ENCODE measurements at places on chromosomes 4 and X. TPM values are rescaled to one million over a fixed set of nuclear protein-coding genes. Genes with fewer than 3 reads are reported as not detected.
A peak's percentile ranks its signal among the peaks of the same experiment; 100 is the strongest.

SLC10A6 gene
- 12.0 TPM for total RNA-seq

SPANXA2 gene
- total RNA-seq = 1.4 TPM

RNF128 gene
- total RNA-seq = not detected

P2RY4 gene
- 1.4 TPM for total RNA-seq

TEX13C gene
- total RNA-seq = not detected

EDNRA gene
- total RNA-seq = 22.2 TPM

SLC49A3 gene
- total RNA-seq = 9.1 TPM

GRCh38 chr4:20847124-20847747 is 147.0 kb downstream of the PACRGL start:
- DNase-seq = no peak
- no peak overlapping the region for H3K27ac ChIP-seq
- H3K27me3 ChIP-seq = no peaks in the 10 kb centered on the region
- H3K36me3 ChIP-seq = no peaks in the 10 kb centered on the region

GRCh38 chr4:134505511-134505910 is 303.9 kb upstream of the PABPC4L start:
- no peaks in the 10 kb centered on the region for H3K4me1 ChIP-seq
- no peaks in the 10 kb centered on the region for H3K27me3 ChIP-seq
- no peaks in the 10 kb centered on the region for H3K36me3 ChIP-seq
- no peak for DNase-seq
- H3K27ac ChIP-seq = no peak overlapping the region
- no peak overlapping the region for H3K4me3 ChIP-seq

- no peaks in the 10 kb centered on the region for H3K36me3 ChIP-seq
- no peak for DNase-seq
- H3K27me3 ChIP-seq = no peaks in the 10 kb centered on the region
Measured at GRCh38 chr4:156983366-156983765, 11.8 kb upstream of the PDGFC start.

GRCh38 chrX:40105835-40106675 is 8.3 kb upstream of the BCOR start:
- peak overlapping the region; percentile 79 for H3K4me3 ChIP-seq
- no peaks in the 10 kb centered on the region for H3K27me3 ChIP-seq
- peak overlapping the region; percentile 95 for H3K27ac ChIP-seq
- DNase-seq = no peak
- no peaks in the 10 kb centered on the region for H3K36me3 ChIP-seq

GRCh38 chrX:1421433-1422134 is 29.7 kb upstream of the SLC25A6 start:
- DNase-seq = no peak
- no peaks in the 10 kb centered on the region for H3K27me3 ChIP-seq
- H3K4me3 ChIP-seq = no peak overlapping the region
- H3K4me1 ChIP-seq = no peaks in the 10 kb centered on the region
- H3K27ac ChIP-seq = no peak overlapping the region
- H3K36me3 ChIP-seq = peaks cover 55% of the 10 kb centered on the region

- no peak for DNase-seq
- no peak overlapping the region for H3K27ac ChIP-seq
- no peaks in the 10 kb centered on the region for H3K27me3 ChIP-seq
- no peaks in the 10 kb centered on the region for H3K4me1 ChIP-seq
- H3K36me3 ChIP-seq = no peaks in the 10 kb centered on the region
- no peak overlapping the region for H3K4me3 ChIP-seq
Measured at GRCh38 chr4:141102367-141102766, 30.9 kb downstream of the RNF150 start.
